ENCODE measurements at places on chromosomes 1 and 21. TPM values are rescaled to one million over a fixed set of nuclear protein-coding genes. Genes with fewer than 3 reads are reported as not detected.

DNA sequence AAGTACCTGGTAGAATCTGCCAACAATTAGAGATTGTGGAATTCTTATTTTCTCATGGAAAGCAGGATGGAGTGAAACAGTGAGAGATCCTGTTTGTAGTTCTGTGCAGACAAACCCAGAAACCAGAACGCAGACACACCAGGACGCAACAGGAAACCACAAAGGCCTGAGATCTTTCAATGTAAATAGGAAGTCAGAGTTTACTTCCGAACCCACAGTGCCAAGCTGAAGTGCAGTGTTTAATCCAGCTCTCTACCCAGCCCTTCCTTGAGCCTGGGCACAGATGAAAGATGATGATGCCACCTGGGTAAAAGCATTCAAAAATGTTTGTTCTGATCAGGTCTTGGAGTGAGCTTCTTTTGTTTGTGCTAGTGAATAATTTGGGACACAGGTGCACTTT is 244.2 kb upstream of the HOOK1 start:
- DNase-seq, result no peak

Gene RIPK4
- total RNA-seq, result 1.3 TPM

GRCh38 chr1:12088607-12089006 is 25.5 kb downstream of the TNFRSF8 start:
- DNase-seq, result no peak

DNA sequence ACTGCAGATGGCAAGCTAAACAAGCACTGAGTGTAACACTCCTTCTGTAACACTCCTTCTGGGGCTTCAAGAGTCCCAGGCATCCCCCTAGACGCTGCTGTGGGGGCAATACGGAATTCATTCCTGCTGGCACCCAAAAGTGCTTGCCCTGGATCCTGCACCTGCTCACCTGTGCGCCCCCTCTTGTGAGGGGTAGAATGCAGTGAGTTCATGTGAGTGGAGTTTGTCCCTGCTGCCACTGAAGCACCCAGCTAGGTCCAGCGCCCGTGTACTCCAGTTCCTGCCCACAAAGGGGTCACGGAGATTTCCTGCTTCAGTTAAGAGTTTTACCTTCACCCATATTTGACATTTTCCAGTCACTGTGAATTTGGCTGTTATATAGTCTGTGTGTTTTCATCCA is 130.0 kb downstream of the SNX7 start:
- DNase-seq, result no peak
